GM23248 (cell line): ENCODE measurements at places on chromosomes 3 and 15. TPM values are rescaled to one million over a fixed set of nuclear protein-coding genes. Genes with fewer than 3 reads are reported as not detected.

DNA sequence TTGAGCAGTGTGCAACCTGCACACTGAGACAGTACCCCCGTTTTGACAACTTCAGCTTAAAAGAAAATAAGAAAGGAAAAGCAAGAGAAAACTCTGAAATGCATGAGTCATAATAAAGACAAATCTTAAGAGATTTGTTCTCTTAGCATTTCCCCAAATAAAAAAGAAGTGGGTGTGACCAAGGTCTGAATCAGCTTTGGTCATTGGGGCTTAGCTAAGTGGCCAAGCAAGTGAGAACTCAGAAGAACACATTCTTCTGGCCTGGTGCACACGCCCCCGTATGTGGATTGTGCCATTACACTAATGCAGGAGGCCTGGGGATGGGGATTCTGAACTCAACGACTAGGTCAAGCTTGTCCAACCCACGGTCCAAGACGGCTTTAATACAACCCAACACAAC, 56.9 kb upstream of the PDZRN3 start:
- DNase-seq = peak; percentile 90

DNA sequence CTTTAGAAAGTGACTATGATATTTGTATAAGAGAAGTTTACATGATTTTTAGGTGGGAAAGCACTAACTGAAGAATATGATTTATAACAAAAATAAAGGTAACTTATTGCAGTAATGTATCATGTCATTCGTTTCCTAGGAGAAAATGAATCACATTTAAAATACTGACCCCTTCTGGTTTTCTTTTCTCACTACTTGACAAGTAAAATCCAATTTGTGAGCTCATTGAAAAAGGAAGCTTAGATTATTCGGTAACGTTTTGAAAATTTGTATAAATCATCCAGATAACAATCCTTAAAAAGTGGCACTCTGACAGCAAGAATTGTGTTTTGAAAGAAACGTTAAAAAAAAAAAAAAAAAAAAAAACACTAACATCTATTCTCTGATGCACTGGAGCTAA, 39.0 kb downstream of the NSUN3 start:
- DNase-seq = peak; percentile 45

DNA sequence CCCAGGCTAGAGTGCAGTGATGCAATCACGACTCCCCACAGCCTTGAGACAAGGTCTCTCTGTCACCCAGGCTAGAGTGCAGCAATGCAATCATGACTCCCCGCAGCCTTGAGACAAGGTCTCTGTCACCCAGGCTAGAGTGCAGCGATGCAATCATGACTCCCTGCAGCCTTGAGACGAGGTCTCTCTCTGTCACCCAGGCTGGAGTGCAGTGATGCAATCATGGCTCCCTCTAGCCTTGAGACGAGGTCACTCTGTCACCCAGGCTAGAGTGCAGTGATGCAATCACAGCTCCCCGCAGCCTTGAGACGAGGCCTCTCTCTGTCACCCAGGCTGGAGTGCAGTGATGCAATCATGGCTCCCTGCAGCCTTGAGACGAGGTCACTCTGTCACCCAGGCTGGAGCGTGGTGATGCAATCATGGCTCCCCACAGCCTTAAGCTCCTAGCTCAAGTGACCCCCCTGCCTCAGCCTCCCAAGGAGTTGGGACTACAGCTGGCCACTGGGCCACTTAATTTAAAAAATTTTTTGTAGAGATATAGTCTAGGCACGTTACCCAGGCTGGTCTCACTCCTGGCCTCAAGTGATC, 26.1 kb downstream of the TFRC start:
- no peak for DNase-seq

Gene MAP1A
- 61.9 and 62.2 TPM in 2 replicates for total RNA-seq

Gene MUC20
- total RNA-seq = not detected in 2 replicates

Gene TMEM45A
- 84.9 and 87.7 TPM in 2 replicates for total RNA-seq

Gene FBLN2
- total RNA-seq = 636 and 646 TPM in 2 replicates

Gene WDR93
- total RNA-seq = not detected in 2 replicates
